Activated naive CD4-positive, alpha-beta T cell treated with Interleukin-2 at 50 U/mL for 16 hours (primary cell): ENCODE measurements at places on chromosomes 5 and 9.

GRCh38 chr5:58133216-58133615, 326.7 kb downstream of the PLK2 start:
- DNase-seq, result no peak

- no peak for DNase-seq
Observed at GRCh38 chr5:74324556-74324955, 316.0 kb downstream of the ENC1 start.

DNA sequence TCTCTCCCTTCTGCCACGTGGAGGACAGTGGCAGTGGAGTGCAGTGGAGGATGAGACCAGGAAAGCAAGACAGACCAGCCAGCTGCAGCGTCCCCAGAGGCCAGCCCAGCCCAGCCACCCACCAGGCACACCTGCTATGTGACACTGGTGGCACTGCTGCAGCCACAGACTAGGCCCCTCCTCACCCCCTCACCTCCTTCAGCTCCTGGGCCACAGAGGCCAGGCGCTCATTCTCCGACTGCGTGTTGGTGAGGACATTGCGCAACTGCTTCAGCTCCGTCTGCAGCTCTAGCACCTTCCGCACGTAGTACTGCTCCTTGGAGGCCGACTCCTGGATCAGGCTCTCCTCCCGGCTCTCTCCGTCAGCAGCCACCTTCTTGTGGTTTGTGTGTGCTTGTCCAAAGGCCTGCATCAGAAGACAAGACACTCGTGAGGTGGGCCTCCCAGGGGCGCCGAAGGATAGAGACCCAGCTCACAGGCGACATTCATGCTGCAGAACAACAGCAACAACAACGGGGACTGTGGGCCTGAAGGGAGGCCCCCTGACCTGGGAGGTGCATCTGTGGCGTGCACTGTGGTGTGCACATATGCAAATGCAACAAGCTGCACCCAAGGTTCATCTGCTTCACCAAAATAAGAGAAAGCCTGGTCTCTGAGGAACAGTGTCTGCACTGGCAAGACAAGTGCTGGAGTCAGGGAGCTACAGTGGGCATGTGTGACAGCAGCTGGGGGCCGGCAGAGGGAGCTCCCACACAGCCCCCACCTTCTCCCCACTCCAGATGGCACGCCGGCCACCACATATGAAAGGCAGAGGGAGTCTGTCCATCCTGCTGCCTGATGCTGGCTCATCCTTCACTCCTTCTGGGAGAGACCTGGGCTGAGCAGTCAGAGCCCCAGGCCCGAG, 35.5 kb downstream of the BICD2 start:
- no peak for DNase-seq

DNA sequence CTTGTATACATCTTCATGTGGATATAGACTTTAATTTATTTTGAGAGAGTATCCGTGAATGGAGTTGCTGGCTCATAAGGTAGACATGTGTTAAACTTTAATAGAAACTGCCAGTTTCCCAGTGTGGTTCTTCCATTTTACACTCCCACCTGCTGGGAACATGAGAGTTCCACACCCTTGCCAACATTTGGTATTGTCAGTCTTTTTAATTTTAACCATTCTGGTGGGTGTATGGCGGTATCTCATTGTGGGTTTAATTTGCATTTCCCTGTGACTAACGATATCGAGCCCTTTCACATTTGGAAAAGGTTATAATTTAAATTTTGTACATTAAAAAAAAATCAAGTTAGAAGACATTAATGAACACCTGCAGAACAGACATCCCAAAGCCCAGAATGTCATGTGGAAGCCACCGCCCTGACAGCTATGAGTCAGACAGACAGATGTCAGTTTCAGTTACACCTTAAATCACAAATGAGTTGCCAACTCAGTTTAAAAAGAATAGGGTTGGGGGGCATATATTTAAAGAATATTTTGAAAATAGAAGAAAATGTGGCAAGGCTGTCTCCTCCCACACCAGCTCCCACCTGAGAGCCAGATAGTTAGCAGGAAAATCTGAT, 36.9 kb downstream of the ANKRD33B start:
- no peak for DNase-seq

DNA sequence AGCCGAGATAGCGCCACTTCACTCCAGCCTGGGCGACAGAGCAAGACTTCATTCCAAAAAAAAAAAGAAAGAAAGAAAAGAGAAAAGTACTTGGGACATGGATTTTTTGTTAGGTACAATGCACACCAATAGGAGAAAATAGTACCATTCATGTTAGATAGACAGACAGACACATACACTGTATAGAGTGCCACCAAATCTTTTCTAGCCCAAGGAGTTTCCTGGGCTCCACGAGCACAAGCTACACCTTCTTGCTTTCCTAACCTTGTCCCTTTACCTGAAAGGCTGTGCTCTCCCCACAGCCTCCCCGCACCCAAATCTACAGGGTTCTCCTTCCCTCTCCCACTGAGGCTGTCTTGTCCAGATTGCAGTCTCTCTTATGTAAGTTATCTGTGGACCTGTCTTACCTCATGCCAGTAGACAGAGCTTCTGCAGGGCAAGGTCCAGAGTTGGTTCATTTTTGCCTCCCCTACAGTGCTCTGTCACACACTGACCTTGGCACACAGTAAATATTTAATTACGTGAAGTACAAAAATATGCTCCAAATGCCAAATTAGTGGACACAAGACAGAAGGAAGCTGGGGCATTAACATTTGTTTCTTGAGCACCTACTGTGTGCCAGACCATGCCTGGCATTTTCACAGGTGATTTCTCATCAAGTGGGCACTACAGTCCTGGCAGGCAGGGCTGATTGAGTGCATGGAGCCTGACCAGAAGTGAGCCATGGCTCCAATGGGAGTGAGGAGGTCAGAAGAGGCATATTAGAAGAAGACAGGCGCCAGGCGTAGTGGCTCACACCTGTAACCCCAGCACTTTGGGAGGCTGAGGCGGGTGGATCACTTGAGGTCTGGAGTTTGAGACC, 5.9 kb downstream of the ALAD start:
- DNase-seq, result no peak

- DNase-seq, result no peak
Observed at GRCh38 chr9:97419309-97419867, 7.5 kb downstream of the TDRD7 start.

DNA sequence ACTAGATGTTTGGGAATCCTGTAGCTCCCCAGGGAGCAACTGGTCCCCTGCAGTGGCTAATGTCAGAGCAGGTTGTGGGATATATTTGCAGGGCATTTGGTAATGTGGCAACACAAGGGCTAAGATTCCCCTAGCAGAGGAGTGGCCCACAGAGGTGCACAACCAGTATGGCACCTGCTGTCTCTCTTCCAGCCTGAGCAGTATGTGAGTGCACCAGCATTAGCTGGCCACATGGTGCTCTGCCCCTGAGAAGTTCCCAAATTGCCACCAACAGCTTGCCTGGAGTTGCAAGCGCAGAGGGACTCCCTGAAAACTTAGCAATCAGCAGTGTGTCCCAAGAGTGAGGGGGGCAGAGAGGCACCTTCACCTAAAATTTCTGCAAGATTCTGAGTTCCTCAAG, 53.2 kb upstream of the SNCAIP start:
- no peak for DNase-seq

DNA sequence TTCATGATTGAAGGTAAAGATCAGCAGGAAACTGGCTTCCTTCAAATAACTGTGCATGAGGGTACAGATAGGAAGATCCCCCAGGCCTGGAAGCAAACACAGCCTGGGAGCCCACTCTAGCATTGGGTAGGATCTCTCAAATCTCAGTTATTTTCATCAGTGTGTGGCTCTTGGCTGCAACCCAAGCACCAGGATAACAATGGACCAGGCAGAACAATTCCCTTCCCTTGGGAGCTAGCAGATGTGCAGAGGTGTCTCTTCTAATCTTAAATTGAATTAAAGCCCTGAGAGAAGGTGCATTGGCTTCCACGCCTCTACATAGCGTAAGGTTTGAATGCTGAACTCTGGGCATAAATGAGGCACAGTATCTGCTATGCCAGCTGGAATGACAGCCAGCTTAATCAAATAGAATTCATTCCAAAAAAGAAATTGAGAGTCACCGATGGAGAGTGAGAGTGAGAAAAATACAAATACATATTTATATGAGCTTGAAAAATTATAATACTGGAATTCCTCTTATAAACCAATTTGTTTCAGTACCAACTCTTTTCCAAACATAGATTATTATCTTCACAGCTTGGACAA, 957.3 kb downstream of the CDH12 start:
- DNase-seq, result no peak

GRCh38 chr9:36485647-36486328, 85.7 kb upstream of the RNF38 start:
- DNase-seq, result no peak

DNA sequence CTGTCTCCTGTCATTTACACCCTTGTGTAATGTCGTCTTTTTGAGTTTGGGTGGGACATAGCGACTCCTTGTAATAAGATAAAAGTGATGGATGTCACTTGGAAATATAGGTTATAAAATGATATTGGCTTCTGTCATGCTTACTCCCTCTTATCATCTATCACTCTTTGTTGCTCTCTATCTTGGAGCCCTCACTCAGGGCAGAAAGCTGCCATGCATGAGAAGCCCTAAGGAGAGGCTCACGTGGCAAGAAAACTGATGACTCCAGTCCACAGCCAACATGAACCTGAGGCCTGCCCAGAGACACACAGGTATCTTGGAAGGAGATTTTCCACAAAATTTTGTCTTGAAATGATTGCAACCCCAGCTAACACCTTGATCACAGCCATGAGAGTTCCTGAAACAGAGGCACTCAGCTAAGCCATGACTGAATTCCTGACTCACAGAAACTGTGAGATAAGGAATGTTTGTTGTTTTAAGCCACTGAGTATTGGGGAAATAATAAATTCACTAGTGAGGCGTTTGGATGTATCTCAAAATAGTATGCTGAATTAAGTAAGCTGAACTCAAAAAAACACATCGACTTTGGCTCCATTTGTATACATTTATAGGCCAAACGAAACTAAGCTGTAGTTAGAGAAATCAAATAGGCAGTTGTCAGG, 216.7 kb downstream of the CDH18 start:
- no peak for DNase-seq

- no peak for DNase-seq
Observed at GRCh38 chr5:167241436-167242067, 1049.9 kb upstream of the WWC1 start.

DNA sequence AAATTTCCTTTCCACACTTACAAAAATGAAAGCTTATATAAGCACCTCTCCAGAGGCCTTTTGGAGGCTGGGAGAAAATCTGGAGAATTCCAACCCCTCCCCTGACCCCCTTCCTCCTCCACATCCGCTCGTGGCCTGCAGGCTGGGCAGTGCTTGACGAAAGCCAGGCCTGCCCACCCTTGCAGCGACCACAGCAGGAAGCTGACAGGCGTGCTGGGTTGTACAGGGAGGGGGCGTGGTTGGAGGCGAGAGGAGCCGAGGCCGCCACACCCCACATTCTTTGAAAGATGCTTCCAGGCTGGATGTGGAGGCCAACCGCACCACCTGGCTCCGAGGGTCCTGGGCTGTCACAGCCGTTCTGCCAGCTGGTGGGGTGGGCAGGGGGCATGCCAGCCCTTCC, 47.8 kb upstream of the IER5L start:
- peak; percentile 33 for DNase-seq

DNA sequence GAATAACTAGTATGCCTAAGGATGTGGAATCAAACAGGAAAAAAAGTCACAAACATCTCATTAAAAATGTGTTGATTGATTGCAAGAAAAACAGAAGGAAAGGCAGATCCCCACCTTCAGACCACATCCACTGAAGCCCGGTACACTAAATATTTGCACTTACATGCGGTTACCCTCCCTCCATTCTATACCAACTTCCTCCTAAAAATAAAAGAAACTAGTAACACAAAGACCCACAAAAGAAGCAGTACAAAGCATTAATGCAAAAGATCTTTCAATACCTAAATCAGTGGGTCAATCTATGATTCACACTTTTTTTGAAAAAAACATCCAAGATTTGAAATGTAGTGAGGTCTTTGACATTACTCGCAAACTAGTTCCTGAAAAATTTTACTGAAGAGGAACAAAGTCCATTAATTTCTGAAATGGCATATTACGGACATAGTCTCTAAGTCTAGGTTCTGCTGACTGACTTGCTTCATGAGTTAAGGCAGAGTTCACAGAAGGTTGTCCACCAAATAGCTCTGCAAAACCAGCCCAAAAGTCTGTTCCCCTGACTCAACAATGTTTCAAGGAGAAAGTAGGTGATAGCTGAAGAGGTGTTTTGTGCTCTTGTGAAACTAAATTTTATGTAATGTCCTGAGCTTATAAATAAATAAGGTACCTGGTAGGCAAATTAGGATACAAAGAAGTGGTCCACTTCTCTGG, 100.7 kb downstream of the PAM start:
- no peak for DNase-seq

- DNase-seq, result peak; percentile 61
Observed at GRCh38 chr5:132466433-132467286, 23.9 kb downstream of the IRF1 start.

- DNase-seq, result no peak
Observed at GRCh38 chr5:73747696-73748380, 121.8 kb downstream of the ARHGEF28 start.

- no peak for DNase-seq
Observed at GRCh38 chr5:103602438-103602837, 39.8 kb upstream of the NUDT12 start.

DNA sequence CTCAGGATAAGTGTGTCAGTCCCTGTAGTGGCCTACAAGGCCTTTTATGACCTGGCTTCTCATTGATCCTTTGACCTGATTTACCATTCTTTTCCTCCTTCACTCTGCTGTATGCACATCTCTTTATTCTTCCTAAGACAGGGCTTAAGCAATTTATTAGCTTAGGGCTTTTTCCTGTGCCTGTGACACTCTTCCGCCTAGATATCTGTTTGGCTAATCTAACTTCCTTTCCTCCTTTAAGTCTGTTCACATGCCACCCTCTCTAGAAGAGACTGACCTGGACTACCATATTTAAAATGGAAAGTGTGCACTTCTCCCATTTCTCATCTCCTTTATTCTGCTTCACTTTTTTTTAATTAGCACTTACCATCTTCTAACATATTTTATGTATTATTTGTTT, 29.1 kb downstream of the FOCAD start:
- DNase-seq, result no peak

- no peak for DNase-seq
Observed at GRCh38 chr5:28523888-28524635, 1485.7 kb upstream of the CDH9 start.

DNA sequence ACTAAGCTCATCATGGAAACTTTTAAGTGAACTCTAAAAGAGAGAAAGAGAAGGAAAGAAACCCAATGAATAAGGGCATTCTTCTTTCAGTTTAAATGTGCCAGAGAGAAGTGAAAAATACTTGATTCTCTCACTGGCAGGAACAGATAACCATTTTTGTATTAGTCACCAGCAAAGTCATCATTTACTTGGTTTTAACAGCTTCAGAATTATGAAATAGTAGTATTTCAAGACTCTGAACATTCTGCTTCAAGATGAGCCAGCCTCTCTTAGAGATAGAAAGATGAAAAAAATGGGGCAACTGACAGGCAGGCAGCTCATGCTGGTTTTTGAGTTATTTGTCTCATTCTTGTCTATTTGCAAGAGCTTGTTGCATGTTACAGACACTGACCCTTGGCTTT, 103.5 kb downstream of the GCNT1 start:
- DNase-seq, result no peak
